Esophagus squamous epithelium (tissue), 5 donors: ENCODE measurements at places on chromosomes 5 and 9.

- DNase-seq = no peak
These were observed 88.7 kb downstream of the SCAMP1 start for GRCh38 chr5:78449103-78449502.

- no peak for DNase-seq
These were observed 38.2 kb upstream of the BTNL3 start for GRCh38 chr5:180950291-180950949.

DNA sequence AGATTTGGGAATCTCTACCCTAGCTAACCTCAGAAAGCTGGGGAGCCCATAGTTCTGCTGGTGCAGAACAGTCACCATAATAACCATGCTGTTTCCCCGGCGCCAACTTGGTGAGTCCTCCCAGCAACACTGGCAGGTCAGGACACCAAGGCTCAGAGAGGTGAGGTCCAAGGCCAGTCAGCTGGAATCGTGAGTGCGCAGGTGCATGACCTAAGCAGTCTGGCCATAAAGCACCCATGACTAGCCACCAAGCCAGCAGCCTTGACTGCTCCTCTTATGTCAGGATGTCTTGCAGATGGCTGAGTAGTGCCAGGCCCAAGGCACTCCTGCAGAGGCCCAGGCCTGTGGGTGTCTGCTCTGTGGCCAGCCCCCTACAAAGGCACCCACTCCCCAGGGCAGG is 2.6 kb downstream of the RNF44 start:
- DNase-seq = no peak

DNA sequence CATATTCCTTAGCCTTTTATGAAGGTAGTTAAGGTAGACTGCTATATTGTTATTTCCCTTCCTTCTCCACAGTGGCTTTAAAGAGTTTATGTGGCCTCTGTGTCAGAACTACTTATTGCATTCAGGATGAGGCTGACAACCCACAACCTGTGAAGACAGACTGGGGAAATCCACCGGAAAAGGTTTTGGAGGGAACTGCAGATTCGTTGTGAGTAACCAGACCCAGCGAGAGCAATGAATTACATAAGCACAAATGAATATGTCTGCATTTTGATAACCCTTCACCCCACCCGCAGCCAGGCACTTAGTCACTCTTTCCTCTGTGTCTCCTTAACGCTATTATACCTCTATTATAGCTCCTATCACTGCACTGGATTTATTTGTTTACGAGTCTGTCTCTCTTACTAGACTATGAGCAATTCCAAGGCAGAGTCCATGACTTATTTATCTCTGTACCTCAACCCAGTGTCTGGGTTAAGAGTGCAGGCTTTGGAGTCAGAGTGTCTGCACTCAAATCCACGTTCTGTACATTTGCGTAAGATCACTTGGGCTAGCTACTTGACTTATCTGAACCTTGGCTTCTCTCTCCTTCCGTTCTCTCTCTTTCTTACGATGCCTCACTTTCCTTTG is 19.2 kb downstream of the KCTD16 start:
- DNase-seq = no peak

DNA sequence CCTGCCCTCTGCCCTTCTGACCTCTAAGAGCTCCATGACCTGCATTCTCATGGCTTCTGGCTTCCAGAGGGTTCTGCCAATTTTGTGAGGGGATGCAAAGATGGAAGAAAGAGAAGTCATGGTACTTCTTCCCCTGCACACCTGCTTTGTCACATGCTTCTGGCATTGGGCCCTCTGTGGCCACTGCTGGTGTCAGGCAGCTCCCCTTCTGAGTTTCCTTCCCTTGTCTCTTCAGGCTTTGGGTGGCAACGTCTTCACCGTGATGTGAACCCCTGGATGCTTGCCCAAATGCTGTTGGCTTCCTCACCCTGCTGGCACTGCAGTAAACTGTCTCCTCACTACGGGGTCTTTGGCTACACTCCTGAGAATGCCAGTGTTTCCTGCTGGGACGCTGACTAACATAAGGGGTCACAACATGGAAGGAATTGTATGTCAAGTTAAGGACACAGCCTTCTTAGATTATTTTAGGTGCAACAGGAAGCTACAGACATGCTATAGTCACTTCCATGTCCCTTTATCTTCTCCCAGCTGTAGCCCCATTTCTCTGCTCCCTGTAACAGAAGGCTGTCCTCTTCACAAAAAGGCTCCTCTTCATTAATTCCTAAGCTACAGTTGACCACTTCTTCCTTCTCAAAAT is 8.9 kb upstream of the CLINT1 start:
- no peak for DNase-seq

DNA sequence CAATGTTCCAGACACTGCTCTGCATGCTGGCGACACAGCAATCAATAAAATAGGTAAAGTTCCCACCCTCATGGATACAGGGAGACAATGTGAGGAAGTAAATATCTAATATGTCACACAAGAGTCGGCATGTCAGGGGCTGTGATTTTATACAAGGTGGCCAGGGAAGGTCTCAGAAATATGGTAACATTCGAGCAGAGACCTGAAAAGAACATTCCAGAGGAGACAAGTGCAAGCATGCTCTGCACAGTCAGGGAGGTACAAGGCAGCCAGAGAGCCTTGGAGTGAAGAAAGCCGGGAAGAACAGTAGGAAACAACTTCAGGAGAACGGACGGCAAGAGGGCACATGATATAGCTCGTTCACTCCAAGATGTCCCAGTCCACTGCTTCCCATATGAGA is 89.2 kb upstream of the ZNF462 start:
- no peak for DNase-seq

DNA sequence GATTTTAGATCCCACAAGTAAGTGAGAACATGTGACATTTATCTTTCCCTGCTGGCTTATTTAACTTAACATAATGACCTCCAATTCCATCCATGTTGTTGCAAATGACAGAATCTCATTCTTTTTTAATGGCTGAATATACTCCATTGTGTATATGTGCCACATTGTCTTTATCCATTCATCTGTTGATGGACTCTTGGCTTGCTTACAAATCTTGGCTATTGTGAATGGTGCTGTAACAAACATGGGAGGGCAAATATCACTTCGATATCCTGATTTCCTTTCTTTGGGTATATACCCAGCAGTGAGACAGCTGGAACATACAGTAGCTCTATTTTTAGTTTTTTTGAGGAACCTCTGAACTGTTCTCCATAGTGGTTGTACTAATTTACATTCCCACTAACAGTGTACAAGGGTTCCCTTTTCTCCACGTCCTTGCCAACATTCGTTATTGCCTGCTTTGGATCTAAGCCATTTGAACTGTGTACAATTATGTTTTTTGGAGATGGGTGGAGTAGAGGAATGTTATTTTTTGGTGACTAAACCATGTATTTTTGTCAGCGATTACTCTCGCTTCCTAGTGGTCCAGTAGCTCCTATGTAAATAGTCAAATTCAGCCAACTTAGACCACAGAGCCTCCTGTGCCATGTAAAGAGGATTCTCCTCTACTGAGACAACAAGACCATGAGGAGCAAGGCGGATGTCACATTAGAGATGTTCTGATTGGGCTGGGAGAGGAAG is 60.6 kb downstream of the TNFSF15 start:
- DNase-seq = no peak

DNA sequence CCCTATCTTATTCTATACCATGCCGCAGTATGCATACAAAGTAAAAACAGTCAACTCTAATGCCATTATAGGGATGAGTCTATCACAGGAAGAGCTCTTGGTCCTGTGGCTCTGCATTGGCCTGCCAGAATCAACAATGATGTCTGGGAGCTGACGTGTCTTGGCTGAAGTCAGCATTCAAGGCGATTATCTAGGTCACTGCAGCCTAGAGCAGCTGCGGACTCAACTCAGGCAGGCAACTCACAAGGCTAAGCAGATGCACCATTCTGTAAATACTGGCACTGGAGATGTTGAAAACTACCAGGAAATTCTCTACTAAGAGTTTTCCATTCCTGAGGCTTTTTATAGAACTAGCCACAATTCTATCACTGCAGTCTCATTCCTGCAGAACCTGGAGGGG is 13.3 kb downstream of the SPATA9 start:
- DNase-seq = no peak

GRCh38 chr9:72557549-72557948 is 36.1 kb downstream of the TMC1 start:
- no peak for DNase-seq

DNA sequence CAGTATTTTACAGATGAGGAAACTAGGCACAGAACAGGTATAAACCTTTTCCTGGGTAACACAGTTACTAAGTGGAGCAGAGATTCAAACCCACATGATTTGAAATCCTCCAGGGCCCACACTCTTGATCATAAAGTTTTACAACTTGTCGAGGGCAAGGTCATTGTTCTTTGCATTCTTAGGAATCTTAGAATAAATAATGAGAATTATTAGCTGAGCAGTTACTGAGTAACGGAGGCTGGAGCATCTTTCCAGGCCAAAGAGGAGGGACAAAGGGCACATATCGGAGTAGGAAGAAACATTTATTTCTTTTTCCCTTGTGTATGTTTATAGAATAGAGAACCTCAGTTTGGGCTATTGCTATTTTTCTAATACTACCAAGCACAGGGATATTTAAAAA is 27.1 kb upstream of the F2R start:
- DNase-seq = no peak

DNA sequence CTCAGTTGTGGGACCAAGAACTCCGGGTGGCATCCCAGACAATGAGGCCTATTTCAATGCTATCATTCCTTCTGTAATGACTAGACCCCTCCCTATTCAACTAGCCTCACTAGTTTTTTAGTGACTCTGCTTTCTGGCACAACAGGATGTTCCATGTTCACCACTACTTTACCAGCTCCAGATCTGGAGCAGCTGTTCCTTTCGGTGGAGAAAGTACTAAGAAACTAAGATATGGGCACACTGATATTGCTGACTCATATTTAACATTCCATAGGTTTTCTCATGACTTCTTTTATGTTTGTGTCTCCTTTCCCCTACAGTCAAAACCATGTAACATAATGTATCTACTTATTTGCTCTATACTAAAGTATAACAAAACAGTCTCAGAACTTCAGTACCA is 24.1 kb downstream of the IL33 start:
- DNase-seq = no peak

DNA sequence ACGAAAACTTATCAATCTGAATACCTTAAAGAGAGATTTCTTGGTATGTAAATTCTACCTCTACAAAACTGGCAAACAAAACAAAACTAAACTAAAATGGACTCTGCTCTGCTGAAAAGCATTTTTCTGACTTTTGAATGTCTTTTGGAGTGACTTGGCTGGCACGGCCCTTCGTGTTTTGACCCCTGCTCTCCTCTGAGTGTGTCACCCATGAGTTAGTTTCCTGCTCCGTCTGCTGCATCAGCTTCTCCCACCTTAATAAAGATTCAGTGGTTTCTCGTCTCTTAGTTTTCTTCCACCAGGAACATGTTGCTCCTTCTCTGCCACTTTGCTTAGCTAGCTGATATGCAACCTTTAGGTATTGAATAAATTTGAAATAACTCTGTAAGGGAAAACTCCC is 1084.0 kb upstream of the CDH18 start:
- no peak for DNase-seq

DNA sequence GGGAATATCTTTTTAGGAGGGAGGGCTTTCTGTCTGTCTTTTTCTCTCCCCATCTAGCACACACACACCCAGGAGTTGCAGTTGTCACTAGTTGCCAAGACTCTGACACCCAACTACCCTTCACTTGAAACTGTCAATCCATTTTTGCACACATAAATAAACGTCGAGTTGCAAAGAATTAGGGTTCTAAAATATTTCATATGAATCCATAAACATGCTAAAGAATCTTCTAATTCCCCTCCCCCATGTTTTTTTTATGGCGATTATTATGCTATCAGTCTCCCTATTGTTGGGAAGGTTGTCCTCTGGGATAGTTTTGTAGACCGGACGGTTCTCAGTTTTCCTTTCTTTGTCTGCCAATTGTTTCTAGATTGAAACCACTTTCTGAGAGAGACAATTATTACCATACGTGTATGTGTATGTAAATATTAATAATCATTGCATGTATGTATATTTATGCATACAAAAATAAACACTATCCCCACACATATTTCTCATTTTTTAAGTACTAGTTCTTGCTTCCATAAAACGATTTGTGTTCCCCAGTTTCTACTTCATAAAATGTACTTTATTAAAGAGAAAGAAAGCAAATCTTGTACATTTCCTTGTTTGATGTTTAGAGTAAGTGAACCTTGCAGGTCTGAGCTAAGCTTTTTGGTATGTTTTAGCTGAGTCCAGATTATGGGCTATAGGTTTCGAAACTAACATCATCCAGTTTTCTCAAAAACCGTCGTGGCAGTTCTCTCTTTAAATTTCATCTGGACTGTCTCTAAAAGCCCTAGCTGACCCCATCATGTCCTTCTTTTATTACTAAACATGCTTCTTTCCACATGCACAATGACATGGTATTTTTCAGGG is 165.0 kb upstream of the MPDZ start:
- no peak for DNase-seq

DNA sequence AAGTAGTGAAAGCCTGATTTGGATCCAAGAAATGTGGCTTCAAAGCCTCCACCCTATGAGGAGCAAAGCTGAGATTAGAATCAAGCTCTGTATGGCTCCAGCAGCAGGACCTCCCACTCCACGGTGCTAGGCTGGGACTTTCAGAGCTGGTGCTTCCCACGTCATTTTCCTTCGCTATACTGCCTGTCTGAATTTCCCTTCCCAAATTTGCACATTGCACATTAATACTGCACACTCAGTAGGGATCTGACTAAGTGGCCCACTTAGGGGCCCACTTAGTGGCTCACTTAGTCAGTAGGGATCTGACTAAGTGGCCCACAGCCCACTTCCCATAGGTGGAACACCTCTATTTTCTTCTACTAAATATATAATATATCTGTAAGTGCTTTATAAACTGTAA is 14.1 kb upstream of the SPDL1 start:
- DNase-seq = no peak
